T47D (cell line): ENCODE measurements at places on chromosomes 7 and 10.

GRCh38 chr7:37709631-37710509 lies 26.3 kb downstream of the GPR141 start:
- DNase-seq = no peak

DNA sequence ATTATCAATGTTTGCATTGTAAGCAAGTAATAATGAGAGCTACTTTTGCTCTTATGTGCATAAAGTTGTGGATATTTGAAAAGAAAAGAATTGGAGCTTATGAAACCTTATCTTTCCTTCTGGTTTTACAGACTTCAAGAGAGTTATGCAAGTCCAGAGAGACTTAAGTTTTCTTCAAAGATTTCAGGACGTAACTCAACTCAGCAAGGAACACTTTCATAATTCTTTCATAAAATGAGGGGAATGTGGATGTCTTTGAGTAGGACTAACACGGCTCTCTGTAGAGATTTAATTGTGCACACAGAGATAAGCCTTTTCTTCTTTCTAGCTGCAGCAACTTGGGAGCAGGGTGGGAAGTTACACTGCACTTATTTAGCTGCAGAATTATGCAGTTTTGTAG lies 97.5 kb downstream of the DNAJB9 start:
- DNase-seq = no peak

GRCh38 chr7:1466524-1467271 lies 7.4 kb upstream of the MICALL2 start:
- DNase-seq = no peak

DNA sequence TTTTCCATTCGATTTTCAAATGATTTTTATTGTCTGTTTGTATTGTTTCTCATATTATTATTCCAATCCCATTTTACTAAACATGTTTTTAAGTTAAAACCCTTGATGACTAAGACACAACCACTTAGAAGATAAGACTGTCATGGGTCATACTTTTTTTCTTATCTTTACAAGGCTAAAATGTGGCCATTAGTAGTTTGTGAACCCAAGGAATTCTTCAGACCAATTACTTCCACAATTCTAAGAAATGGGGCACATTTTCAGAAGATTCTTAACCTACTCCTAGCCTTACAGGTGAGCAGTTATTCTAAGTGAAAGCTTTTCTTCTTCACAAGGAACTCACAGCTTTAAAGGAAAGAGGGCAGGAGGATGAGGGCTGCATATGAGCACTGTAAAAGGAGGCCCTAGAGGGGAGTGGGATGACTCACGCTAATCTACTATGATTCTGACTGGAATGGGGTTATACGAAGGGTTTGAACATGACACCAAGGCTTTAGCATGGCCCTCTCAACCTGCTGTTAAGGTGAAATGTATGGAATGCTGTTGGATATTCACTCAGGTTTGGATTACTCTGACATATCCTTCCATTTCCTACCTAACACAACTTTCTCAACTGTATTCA lies 81.0 kb downstream of the SORCS1 start:
- DNase-seq = no peak

- no peak for DNase-seq
These were observed 882 bp upstream of the LRRC61 start for GRCh38 chr7:150322114-150322832.

GRCh38 chr7:30459591-30460245 lies 18.9 kb downstream of the NOD1 start:
- DNase-seq = no peak

- DNase-seq = no peak
These were observed 467.9 kb upstream of the AUTS2 start for GRCh38 chr7:69130396-69130795.
